CD4-positive, alpha-beta T cell treated with Interleukin-21 for 1 hour (primary cell): ENCODE measurements at places on chromosomes 13 and 19.

DNA sequence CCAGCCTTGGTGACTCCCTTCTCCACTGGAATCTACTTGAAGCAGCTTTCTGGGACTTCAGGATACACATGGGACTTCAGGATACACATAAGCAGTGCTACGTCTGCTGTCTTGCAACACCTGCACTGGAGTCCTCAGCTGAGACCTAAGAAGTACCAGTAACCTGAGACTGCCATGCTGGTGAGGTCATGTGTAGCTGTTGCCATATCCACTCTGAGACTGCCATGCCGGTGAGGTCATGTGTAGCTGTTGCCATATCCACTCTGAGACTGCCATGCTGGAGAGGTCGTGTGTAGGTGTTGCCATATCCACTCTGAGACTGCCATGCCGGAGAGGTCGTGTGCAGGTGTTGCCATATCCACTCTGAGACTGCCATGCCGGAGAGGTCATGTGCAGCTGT lies 937.9 kb downstream of the EFNB2 start:
- no peak for DNase-seq

GRCh38 chr13:109615721-109616420 lies 170.5 kb downstream of the IRS2 start:
- no peak for DNase-seq

- DNase-seq: no peak
These were observed 392.5 kb downstream of the KLF12 start for GRCh38 chr13:73741742-73742141.

DNA sequence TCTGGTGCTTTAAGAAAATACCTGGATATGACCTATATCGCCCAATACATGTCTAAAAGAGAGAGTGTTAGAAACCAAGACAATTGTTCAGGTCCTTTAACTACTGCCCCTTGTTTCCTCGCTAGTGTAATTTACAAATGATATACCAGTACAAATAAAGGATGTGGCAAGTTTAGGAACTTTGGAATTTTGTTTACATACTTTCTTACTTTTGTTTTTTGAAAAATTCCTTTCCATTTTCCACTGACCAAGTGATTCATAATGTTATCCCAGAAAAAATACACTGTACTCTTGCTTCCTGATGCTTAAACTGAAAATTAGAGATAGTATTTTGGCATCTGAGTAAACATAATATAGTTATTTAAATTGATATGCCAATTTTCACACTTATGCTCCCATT lies 96.8 kb upstream of the CSNK1A1L start:
- no peak for DNase-seq

DNA sequence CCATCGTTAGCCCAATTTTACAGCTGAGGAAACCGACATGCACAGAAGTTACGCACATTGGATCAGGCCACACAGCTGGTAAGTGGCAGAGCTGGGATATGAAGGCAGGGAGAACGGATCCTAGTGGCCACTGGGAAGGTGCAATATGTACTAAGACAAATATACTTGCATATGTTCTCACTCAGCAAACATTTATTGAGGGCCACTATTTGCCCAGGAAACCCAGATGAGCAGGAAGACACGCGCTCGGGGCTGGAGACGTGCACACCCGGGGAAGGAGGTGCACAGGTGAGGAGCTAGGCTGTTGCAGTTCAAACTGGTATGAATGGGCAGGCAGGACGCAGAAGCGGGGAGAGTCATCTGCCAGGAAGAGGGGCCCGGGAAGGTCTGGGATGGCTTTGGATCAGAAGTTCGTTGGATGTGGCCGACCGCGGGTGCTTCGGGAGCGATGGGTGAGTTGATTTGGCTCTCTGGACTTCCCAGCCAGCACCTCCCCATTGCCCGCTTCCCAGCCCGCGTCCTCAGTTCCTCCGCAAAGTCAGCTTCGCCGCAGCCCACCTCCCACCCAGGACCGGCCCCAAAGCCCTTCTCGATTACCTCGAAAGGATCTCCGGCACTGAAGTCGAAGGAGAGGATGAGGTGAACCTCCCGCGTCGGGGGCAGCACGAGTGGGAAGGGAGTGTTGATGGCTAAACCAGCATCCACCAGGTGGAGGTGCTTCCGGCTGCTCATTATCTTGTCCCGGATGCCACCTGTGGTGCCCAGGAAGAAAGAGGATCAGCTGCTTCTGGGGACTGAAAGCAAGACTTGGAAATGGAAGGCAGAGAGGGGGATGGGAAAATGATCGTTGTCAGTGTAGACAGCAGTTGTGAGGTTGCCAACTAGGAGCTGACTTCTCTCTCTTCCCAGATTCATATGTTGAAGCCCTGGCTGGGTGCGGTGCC lies 17.8 kb upstream of the CABP5 start:
- DNase-seq: no peak

DNA sequence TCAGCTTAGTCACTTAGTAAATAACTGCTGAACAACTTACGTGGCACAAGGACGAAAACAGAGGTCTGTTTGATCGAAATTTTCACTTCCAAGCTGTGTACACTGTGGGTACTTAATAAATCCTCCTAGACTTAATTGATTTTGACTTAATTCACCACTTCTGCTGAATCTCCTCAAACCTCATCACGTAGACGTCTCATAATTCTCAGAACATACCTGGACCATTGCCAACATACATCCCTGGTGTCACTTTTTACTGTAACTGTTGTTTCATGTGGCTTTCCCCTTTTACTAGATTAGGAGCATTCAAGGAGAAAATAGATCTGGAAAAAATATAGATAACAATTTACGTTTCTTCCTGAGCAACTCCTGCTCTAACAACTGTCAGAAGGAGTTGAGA lies 105.0 kb downstream of the MBNL2 start:
- DNase-seq: no peak

DNA sequence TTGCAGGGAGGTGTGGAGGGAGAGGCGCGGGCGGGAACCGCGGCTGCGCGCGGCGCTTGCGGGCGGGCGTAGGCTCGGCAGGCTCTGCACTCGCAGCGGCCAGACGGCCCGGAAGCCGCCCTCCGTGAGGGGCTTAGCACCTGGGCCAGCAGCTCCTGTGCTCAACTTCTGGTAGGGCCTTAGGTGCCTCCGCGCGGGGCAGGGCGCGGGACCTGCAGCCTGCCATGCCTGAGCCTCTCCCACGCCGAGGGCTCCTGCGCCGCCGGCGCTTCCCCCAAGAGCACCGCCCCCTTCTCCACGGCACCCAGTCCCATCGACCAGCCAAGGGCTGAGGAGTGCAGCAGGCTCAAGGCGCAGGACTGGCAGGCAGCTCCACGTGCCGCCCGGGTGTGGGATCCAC lies 940.8 kb upstream of the PCDH9 start:
- DNase-seq: no peak

GRCh38 chr19:48659768-48660167 lies 13.0 kb downstream of the NTN5 start:
- DNase-seq: no peak

DNA sequence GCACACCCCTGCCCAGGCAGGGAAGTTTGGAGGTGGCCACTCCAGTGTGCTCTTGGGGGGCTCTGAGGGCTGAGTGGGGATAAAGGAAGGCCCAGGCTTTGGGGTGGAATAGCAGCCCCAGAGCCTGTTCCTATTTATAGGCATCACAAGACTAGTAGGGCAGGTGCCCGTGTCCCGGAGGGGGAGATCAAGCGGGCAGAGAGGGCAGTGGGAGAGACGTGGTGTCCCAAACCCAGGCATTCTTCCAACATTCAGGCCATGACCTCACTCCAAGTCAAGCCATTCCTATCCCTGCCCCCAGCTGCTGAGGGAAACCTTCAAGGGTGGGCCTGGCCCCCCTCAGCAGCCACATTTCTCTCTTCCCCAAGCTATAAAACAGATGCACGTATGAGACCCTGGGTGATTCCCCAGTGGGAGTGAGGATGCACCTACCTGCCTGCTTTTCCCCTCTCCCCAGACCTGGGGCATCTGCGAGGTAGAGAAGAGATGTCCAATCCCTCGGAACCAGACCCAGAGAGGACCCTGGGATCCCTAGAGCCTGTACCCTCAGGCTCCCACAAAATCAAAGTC lies 3.9 kb downstream of the WIZ start:
- no peak for DNase-seq

DNA sequence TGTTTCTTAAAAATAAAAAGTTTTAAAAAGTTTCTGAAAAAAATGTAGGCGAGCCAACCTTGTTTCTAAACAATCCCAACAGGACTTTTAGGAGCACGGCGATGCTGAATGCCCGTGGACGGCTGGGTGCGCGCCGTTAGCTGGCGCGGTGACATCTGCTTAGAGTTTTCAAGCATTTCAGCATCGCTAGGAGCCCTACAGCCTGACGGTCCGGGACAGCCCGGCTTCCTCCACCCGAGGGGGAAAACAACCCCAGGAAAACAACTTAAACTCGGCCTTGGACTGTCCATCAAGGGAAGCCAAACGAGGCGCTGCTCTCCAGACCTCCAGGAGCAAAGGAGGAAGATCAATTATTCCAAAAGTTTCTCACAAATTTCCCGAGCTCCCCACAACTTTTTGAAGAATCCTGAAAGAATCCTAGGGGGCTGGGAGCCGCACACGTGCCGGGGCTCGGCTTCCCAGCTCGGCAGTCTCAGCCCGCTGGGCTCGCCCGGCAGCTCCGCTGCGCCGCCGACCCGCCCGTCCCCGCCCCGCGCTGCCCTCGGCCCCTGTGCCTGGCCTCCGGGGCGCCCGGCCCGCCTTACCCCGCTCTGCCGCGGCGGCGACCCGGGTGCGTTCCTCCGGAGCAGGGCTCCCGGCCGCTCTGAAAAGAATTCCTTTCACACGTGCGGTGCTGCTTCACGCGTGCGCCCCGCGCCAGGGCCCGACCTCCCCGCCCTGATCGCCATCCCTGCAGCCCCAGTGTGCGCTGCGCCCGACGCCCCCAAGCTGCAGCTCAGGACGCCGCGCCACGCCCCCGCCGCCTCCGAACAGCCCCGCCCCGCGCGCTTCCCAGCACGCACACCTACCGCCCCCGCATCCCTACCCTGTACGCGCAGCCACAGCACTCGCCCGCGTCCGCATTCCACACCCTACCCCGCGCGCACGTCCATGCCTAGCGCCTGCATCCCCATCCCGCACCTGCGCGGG lies at the start of gene GJA3:
Gene GJA3 (minus strand): TSS at position 747 of the 969 bp plus-strand sequence. CDS start 17,764 bp downstream, outside the sequence.
- DNase-seq: peak; percentile 47

DNA sequence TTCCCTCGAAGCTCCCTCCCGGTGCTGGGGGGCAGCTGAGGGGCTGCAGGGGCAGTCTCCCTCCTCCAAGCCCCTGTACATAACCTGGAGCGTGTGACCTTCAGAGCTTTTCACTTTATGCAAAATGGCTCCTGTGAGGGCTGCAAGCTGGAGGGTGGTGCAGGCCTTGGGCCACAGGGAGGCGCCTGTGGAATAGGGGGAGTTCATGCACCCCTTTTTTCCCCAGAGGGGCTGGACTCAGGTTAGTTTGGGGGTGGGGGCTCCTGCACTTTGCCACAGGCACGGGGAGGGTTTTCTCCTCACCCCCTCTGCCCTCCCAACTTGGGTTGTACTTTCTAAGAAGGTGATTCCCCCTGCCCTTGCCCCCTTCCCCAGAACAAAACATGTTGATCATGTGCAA lies 6.6 kb upstream of the PRR19 start:
- DNase-seq: no peak
